ENCODE measurements at places on chromosomes 4 and X.

DNA sequence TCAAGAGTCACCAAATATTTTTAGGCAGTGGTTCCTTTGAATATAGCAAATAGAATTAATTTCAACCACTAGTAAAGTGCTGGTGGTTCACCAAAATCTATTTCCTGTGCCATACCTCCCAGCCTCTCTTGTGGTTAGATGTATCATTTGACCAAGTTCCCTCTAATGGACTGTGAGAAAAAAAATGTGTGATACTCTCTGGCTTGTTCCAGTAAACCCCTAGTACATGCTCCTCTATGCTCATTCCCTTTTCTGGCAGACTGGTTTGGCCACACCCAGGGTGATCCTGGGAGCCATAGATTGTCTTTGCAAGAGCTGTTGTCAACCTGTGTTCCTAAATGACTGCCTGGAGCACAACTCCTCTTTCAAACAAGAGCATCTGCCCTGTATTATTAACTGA lies 109.5 kb downstream of the FRAS1 start:
- H3K4me1 ChIP-seq, result no peaks in the 10 kb centered on the region
- H3K27ac ChIP-seq, result no peak overlapping the region
- H3K36me3 ChIP-seq, result no peaks in the 10 kb centered on the region
- H3K27me3 ChIP-seq, result peaks cover 10% of the 10 kb centered on the region

DNA sequence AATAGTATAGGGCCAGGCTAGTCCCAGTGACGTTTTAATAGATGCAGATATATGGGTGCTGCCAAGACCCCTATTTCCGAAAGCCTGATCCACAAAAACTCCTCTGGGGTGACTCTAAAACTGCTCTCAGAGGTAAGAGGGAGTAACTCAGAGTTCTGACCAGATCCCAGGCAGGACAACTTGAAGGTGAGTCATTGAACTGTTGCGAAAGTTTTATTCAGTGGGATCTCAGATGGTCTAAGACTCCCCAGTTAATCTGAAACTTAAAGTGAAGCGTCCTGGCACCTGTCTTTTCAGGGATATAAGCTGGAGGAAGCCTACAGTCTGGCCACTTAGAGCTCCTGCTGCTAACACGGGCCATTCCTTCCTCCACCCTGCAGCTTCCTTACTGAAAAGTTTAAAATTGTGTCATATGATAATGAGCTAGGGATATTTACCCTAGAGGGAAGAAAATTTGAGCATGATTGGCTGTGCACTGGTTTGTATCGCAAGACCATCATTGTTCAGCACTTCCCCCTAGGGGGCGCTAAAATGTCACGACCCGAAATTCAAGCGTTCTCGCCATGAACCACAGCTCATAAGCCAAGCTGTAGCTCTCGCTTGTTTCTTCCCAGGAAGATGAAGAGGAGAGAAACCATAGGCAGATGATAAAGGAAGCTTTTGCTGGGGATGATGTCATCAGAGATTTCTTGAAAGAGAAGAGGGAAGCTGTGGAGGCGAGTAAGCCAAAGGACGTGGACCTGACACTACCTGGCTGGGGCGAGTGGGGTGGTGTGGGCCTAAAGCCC lies 19.5 kb downstream of the UTP14A start:
- peaks cover 14% of the 10 kb centered on the region for H3K4me1 ChIP-seq
- no peak overlapping the region for H3K27ac ChIP-seq
- no peaks in the 10 kb centered on the region for H3K27me3 ChIP-seq
- peaks cover 18% of the 10 kb centered on the region for H3K36me3 ChIP-seq

DNA sequence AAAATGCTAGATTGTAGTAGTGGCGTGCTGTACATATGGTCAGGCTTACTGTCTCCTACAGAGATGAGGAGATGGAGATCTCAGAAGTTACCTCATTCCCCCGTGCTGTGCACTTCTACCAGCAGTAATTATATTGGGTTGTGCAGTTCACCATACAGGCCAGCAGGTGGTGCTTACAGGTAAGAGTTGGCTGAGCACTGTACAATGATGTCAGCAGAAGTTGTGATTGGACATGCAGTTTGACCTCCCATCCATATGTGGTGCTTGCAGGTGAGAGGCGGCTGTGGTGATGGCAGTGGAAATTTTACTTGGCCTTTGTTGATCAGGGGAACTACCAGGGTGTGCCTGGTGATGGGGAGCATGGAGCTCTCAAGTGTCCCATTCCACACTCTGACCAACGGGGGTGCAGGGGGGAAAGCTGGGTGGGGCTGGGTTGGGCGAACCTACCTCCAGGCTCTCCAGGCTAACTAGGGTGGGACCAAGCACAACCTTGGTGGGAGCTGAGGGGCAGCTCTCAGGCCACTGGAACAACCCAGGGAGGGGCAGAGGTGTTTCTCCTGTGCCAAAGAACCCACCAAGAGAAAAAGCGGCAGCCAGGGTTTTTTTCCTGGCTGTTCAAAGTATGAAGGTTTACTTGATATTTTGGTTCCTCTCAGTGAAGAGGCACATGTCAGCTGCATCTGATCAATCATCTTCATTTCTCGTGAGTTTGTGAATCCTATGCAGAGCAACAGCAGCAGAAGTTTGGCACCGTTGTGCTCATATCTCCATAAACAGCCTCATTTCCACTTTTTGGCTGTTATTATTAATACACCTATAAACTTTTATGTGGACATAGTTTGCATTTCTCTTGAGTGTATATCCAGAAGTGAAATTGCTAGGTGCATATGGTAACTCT lies 73.8 kb upstream of the FREM3 start:
- no peak overlapping the region for H3K27ac ChIP-seq
- peaks cover 11% of the 10 kb centered on the region for H3K4me1 ChIP-seq
- H3K4me3 ChIP-seq, result no peak overlapping the region
- H3K27me3 ChIP-seq, result no peaks in the 10 kb centered on the region
- peak; percentile 49 for DNase-seq
- H3K36me3 ChIP-seq, result no peaks in the 10 kb centered on the region

DNA sequence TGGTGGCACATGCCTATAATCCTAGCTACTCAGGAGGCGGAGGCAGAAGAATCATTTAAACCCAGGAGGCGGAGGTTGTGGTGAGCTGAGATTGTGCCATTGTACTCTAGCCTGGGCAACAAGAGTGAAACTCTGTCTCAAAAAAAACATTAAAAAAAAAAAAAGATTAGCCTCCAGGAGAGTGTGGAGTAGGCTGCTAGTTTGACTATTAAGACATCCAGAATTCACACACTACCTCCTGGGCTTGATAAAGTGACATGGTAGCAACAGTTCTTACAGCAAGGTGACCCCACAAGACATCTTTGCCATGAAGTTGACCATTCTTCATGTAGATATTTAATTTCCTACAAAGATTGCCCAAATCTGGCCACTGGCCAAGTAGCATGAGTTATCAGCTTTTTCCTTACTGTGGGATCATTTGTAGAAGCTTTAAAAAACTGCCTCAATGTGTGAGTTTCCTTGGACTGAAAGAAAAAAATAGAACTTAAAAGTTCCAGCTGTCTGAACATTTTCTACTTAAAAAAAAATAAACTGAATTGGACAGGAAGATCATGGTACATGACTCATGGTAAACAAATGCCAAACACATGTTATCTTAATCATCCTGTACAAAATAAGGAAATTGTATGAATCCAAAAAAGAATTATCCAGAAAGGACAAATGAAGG lies 35.3 kb upstream of the SPRY1 start:
- H3K27me3 ChIP-seq, result peaks cover 7% of the 10 kb centered on the region
- H3K4me1 ChIP-seq, result peaks cover 13% of the 10 kb centered on the region
- H3K4me3 ChIP-seq, result no peak overlapping the region
- H3K27ac ChIP-seq, result no peak overlapping the region

DNA sequence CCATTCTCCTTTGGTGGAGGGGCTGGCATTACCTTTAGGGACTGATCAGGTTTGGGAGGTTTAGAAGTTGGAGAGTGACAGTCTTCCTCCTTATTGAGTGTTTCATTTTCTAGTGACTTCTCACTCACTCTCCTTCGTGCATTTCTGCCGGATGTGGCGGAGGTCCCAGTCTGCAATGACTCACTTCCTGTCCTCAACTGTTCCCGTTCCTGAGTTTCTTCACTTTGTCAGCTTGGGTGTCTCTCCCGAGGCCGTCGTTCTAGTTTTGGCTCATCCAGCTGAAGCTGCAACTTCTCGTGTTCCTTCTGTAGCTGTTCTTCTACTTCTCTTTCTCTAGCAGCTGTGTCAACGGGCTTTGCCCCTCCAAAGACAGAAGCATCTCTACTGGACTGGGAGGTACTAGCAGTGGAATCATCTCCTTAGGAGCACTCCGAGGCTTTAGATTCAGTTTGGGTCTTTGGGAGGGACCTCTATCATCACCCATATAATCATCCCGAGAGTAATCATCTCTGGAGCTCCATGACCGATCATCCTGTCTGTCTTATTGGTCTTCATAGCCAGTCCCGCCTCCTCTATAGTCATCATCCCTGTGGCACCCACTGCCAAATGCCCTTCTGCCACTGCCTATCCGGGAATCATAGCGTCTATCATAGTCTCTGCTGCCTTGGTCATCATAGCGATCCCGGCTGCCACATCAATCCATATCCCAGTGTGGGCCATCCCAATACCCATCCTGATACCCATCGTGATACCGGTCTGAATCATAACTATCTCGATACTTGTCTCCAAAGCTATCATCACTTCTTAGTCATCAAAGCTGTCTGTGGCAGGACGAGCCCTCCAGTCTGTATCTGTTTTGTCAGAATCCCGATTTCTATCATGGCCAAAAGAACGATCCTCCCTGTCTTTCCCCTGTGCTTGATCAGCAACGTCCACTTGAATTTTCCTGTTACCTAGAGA lies 35.3 kb upstream of the VSIG4 start:
- H3K27ac ChIP-seq, result peak overlapping the region; percentile 22
- H3K36me3 ChIP-seq, result no peaks in the 10 kb centered on the region
- H3K4me1 ChIP-seq, result peaks cover 10% of the 10 kb centered on the region
- peak overlapping the region; percentile 76 for H3K4me3 ChIP-seq
- peak; percentile 5 for DNase-seq
- H3K27me3 ChIP-seq, result no peaks in the 10 kb centered on the region

- no peak overlapping the region for H3K4me3 ChIP-seq
- H3K27me3 ChIP-seq, result no peaks in the 10 kb centered on the region
- DNase-seq, result no peak
- no peaks in the 10 kb centered on the region for H3K36me3 ChIP-seq
- H3K4me1 ChIP-seq, result no peaks in the 10 kb centered on the region
Observed at GRCh38 chrX:78199851-78200250, 60.4 kb upstream of the TAF9B start.

DNA sequence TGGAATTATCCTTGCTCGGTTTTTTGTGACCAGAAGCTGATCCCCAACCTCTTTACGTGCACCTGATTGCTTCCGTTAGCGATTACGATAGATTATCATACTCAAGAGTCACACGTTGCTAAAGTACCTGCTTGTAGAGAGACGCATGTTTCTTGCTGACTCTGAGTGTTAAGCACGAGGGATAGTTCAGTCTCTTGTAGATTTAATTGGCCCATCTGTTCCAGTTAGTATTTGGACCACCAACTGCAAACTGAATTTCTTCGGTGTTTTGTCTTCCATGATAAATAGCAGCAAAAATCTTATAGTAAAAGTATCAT lies 516 bp upstream of the COX18 start:
- H3K36me3 ChIP-seq, result peaks cover 12% of the 10 kb centered on the region
- peak overlapping the region; percentile 83 for H3K4me3 ChIP-seq
- H3K27ac ChIP-seq, result peak overlapping the region; percentile 93
- no peak for DNase-seq
- peaks cover 33% of the 10 kb centered on the region for H3K4me1 ChIP-seq
- no peaks in the 10 kb centered on the region for H3K27me3 ChIP-seq

DNA sequence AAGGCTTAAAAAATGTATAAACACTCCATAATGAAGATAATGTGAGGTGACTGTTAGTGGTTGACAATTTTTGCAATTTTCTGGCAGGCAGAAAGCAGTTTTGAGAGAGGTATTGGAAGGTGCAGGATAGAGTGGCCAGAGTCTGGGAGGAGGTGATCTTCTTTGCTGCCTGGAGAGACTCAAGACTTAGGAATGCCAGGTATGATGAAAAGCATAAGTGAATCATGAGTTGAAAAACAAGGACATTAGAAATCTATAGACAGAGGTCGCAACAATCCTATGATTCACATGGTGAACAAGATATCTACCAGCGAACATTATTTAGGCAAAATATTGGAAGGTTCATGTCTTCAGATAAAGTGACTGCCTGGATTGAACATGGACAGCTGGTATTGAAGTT lies 118.5 kb downstream of the CFAP299 start:
- H3K27ac ChIP-seq, result no peak overlapping the region
- no peak for DNase-seq
- no peaks in the 10 kb centered on the region for H3K4me1 ChIP-seq

- H3K27ac ChIP-seq, result no peak overlapping the region
- no peaks in the 10 kb centered on the region for H3K27me3 ChIP-seq
- H3K36me3 ChIP-seq, result no peaks in the 10 kb centered on the region
- no peak for DNase-seq
- no peak overlapping the region for H3K4me3 ChIP-seq
Observed at GRCh38 chr4:60721685-60722084, 478.4 kb upstream of the ADGRL3 start.

- H3K4me1 ChIP-seq, result no peaks in the 10 kb centered on the region
- DNase-seq, result no peak
- no peak overlapping the region for H3K4me3 ChIP-seq
- no peaks in the 10 kb centered on the region for H3K36me3 ChIP-seq
Observed at GRCh38 chr4:164023214-164023613, 528.7 kb downstream of the TMA16 start.

- H3K4me3 ChIP-seq, result peak within 1 kb of the TSS; percentile 86
- no peaks in the 10 kb centered on the region for H3K36me3 ChIP-seq
- peak; percentile 86 for DNase-seq
- peaks cover 6% of the 10 kb centered on the region for H3K4me1 ChIP-seq
Observed at GRCh38 chr4:75630174-75630936, at the start of gene CDKL2. Gene CDKL2 (minus strand): TSS chr4:75630528. CDS start chr4:75625988, 4,540 bp downstream.

GRCh38 chrX:67781132-67781531 lies 237.3 kb downstream of the AR start:
- H3K4me1 ChIP-seq, result no peaks in the 10 kb centered on the region
- H3K4me3 ChIP-seq, result no peak overlapping the region
- H3K27me3 ChIP-seq, result no peaks in the 10 kb centered on the region
- no peak for DNase-seq
- H3K36me3 ChIP-seq, result no peaks in the 10 kb centered on the region
- H3K27ac ChIP-seq, result no peak overlapping the region

DNA sequence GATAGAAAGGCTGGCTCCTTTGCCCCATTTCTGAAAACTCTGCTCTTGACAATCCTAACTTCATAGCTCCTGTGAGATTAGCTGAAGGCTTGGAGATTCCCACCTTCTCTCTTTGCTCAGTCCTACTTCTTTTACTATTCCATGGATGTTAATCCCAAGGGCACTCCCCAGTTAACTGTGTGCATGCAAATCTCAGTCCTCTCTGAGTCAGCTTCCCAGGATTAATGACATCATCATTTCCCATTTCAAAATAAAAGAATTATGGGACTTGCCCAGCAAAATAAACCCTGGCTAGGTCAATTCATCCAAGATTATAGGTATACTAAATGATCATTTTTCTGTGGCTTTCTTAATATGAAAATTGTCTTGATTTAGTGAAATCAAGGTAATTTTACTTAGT lies 328.6 kb upstream of the NR3C2 start:
- H3K4me1 ChIP-seq, result no peaks in the 10 kb centered on the region
- H3K27me3 ChIP-seq, result no peaks in the 10 kb centered on the region
- no peak overlapping the region for H3K4me3 ChIP-seq
- H3K36me3 ChIP-seq, result no peaks in the 10 kb centered on the region
